ENCODE measurements at places on chromosomes 7 and 10. TPM values are rescaled to one million over a fixed set of nuclear protein-coding genes. Genes with fewer than 3 reads are reported as not detected.

Gene UTF1
- not detected for total RNA-seq

Gene LYZL2
- not detected for total RNA-seq

Gene EGFR
- 31.7 TPM for total RNA-seq

Gene CALML5
- total RNA-seq: not detected

Gene CPA2
- total RNA-seq: not detected

Gene COBL
- not detected for total RNA-seq

Gene AOAH
- total RNA-seq: not detected

Gene DENND2A
- 38.6 TPM for total RNA-seq

Gene HMX2
- not detected for total RNA-seq

Gene DKK1
- total RNA-seq: 18.4 TPM

Gene MAT1A
- not detected for total RNA-seq

Gene SLC39A12
- total RNA-seq: not detected

Gene BZW2
- 42.0 TPM for total RNA-seq

Gene GSTO2
- 1.7 TPM for total RNA-seq

Gene PARD3
- total RNA-seq: 38.4 TPM

Gene C10orf71
- not detected for total RNA-seq

Gene NOC3L
- 11.6 TPM for total RNA-seq

Gene CXCL12
- total RNA-seq: 54.7 TPM

Gene CARD11
- total RNA-seq: not detected

Gene OAT
- total RNA-seq: 144 TPM

Gene TMEM26
- 2.5 TPM for total RNA-seq

Gene KCNMA1
- 70.6 TPM for total RNA-seq

Gene FAM25C
- total RNA-seq: not detected
